Heart right ventricle (tissue), 16 donors: ENCODE measurements at places on chromosomes 2 and 18. TPM values are rescaled to one million over a fixed set of nuclear protein-coding genes. Genes with fewer than 3 reads are reported as not detected.

Gene HOXD11
- not detected for total RNA-seq

Gene ALKAL2
- total RNA-seq: 4.8 TPM

Gene NAT8
- total RNA-seq: not detected

Gene IL1R2
- total RNA-seq: 2.4 TPM

Gene MPP4
- not detected for total RNA-seq

Gene DSG4
- total RNA-seq: not detected

Gene MC4R
- total RNA-seq: not detected

Gene LYG2
- total RNA-seq: not detected

Gene COL6A3
- total RNA-seq: 132 TPM

Gene MOGAT1
- total RNA-seq: 0.46 TPM

Gene PLEKHB2
- total RNA-seq: 30.4 TPM

Gene PRR30
- not detected for total RNA-seq

Gene CTIF
- total RNA-seq: 54.1 TPM

Gene BMP10
- total RNA-seq: not detected

Gene SH3BP4
- total RNA-seq: 8.3 TPM

Gene DLGAP1
- 3.4 TPM for total RNA-seq

Gene ZEB2
- total RNA-seq: 80.1 TPM

Gene MSGN1
- total RNA-seq: not detected

Gene TUBB8B
- not detected for total RNA-seq

Gene CCDC102B
- 5.7 TPM for total RNA-seq

Gene OR6B2
- not detected for total RNA-seq

Gene BOLL
- total RNA-seq: not detected

Gene PMS1
- total RNA-seq: 10.3 TPM

Gene LOXHD1
- 1.6 TPM for total RNA-seq

Gene CHRND
- total RNA-seq: 0.12 TPM

Gene ZNF521
- 14.3 TPM for total RNA-seq

Gene HSPE1
- total RNA-seq: 110 TPM

Gene NEU2
- total RNA-seq: not detected

Gene NGEF
- 0.32 TPM for total RNA-seq

Gene GPR75
- total RNA-seq: 0.81 TPM

Gene SEPTIN2
- 199 TPM for total RNA-seq

Gene IL1RL2
- 0.31 TPM for total RNA-seq

Gene CTDSP1
- 118 TPM for total RNA-seq

Gene SLC30A3
- total RNA-seq: 35.8 TPM

Gene ZCCHC2
- total RNA-seq: 22.1 TPM

Gene CD28
- total RNA-seq: 0.44 TPM

Gene DSC3
- not detected for total RNA-seq

Gene DOK6
- 12.5 TPM for total RNA-seq

Gene RASGRP3
- 68.4 TPM for total RNA-seq

Gene CENPA
- 8.8 TPM for total RNA-seq

Gene MYO1B
- total RNA-seq: 11.8 TPM
